ENCODE measurements at places on chromosomes 6 and 20.

DNA sequence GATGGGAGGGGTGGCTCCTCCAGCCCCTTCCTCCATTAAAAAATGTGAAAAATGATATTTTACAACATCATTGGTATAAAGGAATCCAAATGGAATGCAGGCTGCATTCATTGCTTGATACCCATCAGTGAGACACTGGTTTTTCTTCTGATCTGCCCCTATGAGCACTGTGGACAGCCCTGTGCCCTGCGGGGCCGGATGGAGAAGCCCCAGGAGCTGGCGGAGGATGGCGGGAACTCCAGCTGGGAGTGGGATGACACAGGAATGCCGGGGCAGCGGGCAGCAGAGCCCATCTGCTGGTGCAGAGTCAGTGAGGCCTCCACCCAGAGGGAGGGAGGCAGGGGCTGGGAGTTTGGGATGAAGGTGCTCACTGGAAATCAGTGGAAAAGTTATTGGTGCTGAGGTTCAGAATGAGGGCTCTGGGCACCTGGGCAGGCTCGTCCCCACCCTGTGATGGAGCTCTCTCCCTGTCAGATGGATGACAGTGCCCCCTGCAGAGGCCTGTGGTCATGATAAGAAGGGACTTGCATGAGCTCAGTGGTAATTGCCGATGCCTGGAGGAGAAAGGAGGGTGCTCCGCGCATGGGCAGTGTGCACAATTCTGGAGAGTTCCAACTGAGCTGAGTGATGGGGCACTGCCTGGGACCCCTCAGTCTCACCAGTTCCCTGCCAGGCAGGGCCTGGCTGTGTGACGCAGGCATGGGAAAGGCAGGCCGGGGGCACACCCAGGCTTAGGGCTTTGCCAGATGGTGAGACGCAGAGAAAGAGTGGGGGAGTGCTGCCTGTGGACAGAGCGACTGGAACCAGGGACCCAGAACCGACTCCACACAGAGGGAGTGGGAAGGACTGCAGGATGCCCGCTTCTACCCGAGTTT, 23.2 kb downstream of the CTCFL start:
- DNase-seq, result no peak

- no peak for DNase-seq
These were observed 388.2 kb downstream of the CDH4 start for GRCh38 chr20:61640131-61640870.

DNA sequence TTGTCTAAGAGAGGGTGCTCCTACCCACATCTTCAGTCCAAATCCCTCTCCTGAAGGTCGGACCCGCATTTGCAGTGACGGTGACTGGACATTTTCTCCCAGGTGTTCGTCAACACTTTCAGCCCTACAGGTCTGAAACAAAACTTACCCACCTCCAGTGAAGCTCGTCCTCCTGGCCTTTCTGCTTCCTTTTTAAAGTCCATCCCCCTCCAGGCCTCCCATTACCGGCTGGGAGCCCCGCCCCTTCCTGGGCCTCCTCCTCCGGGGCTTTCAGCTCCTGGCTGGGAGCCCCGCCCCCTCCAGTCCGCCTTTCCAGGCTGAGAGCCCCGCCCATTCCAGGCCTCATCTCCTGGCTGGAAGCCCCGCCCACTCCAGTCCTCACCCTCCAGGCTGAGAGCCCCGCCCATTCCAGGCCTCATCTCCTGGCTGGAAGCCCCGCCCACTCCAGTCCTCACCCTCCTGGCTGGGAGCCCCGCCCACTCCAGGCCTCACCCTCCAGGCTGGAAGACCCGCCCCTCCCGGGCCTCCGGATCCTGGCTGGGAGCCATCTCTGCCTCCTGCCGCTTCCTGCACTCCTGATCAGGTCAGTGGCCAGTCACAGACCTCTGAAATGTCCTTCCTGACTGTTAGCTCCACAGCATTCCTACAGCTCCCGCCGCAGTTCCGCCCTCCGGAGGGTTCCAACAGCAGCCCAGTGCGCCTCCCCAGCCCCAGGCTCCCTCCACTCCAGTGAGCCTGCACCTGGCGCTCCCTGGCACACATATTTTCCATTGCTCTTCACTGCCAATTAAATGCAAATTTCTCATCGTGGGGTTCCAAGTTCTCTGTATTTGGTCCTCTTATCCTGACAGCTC, 98.5 kb downstream of the LY86 start:
- no peak for DNase-seq

GRCh38 chr20:16001286-16001685, 572.0 kb downstream of the KIF16B start:
- DNase-seq, result no peak

GRCh38 chr6:77424761-77425160, 38.5 kb downstream of the HTR1B start:
- no peak for DNase-seq

- DNase-seq, result peak; percentile 36
These were observed at the start of gene HLA-DPB1 for GRCh38 chr6:33075568-33076405. Gene HLA-DPB1, plus strand, starts transcription at chr6:33075990. Its CDS starts 52 bp downstream, at chr6:33076042.

DNA sequence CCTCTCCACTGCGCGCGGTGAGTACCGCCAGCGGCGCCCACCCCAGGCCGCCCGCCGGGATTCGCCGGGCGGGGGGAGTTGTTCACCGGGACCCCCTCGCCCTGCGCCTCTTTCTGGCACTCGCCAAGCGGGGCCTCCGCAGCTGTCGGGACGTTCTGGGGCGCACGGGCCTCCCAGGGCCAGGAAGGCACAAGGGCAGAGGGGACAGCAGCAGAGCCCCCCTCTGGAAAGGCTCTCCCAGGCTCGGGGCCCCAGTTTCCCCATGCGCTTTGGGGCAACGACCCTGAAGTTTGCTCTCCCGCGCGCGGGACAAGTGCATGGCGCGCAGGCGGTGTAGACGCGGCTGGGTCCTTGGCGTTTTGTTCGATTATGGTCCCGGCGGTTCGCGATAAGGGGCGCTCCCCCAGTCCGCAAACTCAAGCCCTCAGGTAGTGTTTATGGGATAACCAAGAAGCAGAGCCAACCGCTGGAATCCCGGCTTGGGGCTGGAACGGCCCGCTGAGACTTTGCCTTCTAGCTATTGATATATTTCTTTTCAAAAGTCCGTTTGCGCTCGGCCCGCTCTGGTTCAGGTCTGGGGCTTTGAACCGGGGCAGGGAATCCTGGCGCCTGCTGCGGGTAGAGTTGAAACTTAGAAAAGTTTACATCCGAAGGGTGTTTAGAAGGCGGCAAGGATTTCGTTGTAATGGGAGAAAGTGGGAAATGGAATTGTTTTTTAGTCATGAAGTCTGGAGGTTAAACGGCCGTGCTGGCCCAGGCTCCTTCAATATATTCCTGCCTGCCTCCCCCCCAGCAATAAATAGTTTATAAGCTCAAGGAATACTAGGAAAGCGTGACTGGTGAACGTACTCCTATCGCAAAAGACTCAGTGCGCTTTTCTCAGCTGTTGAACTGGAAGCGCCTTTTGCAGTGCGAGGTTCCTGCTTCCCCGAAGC, 595 bp downstream of the EYA2 start:
- no peak for DNase-seq

DNA sequence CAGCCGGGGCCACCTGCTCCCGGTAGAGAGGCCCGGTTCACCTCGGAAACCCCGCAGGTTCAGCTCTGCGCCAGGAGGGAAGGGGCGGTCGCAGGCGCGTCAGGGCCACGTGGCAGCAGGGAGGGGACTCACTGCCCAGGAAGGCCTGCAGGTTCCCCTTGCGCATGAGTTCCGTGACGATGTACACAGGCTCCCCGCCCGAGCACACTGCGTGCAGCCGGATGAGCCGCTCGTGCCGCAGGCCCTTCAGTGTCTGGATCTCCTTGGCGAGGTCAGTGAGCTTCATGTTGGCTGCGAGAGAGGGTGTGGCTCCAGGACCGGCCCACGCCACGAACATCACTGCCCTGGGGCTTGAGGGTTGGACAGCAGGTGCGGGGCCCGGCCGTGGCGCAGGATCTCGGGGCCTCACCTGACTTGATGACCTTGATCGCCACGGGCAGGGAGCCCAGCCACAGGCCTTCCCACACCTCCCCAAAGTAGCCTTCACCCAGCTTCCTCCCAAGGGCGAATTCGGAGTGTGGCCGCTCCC, 4.9 kb upstream of the PTK6 start:
- DNase-seq, result no peak

DNA sequence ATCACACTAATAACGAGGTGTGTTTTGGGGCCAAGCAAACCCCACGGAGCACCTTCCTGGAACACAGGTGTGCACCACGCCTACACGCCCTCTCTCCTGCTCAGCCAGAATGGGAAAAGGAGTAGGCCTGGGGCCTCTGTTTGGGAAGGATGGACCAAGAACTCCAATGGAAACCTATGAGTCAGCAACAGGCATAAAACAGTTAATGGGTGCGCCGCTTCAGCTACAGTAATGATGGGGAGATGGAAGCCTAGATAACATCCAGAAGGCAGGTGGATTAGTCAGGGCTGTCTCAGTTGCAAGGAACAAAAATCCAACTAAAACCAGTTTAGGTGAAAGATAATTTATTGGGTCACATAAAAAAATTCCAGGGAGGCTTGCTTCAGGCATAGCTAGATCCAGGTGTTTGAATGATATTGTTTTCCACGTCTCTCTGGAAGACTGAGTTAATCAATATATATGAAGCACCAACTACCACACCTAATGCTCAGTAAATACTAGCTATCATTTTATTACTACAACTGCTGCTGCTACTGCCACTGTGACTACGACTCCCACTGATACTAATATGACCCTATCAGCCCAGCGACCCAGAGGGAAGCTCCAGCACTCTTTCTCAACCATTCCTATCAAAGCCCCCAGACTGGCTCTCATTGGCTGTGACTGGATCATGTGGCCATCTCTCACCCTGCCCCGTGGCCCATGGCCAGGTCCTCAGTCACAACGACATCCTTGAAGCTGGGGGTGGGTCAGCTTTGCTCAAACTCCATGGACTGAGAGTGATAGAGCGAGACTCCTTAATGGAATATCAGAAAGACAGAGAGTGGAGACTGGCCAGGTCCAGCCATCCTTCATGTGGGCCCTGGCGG, 155.2 kb upstream of the PTPN1 start:
- DNase-seq, result no peak

DNA sequence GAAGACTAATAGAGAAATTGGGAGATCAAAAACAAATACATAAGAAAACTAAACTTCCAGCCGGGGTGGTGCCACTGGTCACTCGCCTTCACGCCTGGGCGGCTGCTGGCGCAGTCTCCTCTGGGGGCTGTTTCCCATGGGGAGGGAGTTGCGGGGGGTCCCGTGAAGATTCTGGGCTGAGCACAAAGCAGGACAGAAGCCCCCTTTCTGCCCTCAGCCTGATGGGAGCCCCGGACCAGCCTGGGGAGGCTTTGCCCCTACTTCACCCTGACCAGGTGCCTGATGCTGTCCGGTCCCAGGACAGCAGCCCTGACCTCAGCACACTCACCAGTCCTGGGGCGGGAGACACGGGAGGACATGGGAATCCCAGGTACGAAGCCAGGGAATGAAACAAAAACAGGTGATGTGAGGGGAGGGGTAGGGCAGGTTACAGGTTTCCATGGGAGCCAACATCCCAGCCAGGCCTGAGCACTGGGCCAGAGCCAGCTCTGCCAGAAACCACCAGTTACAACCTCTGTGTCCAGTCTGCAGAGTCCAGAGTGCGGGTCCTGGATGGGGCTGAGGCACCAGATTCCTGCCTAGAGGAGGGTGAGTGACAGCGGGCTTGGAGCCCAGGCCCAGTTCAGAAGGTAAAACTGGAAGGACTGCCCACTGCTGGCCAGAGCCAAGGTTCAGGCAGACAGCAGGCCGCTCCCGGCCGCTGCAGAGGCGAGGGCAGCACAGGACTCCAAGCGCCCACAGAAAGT, 326.4 kb downstream of the TAF4 start:
- DNase-seq, result no peak

- no peak for DNase-seq
These were observed 39.7 kb upstream of the SUPT3H start for GRCh38 chr6:45417436-45417835.

DNA sequence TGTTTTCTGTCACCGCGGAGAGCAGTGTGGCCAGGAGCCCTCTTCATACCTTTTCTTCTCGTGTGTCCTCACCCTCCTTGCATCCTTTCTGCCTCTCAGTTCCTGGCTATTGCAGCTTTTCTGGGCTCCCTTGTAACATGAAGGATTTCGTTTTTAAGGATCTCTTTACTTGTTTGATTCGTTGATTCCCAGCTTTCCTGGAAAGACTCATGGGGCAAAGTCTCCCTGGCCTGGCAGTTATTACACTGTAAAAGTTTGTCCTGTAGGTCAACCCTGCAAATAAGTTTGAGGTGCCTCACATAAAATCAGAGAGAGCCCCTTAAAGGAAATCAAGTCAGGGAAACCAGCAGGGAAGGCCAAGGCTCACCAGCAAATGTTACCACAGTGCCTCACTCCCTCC, 70.1 kb downstream of the ISM1 start:
- no peak for DNase-seq

DNA sequence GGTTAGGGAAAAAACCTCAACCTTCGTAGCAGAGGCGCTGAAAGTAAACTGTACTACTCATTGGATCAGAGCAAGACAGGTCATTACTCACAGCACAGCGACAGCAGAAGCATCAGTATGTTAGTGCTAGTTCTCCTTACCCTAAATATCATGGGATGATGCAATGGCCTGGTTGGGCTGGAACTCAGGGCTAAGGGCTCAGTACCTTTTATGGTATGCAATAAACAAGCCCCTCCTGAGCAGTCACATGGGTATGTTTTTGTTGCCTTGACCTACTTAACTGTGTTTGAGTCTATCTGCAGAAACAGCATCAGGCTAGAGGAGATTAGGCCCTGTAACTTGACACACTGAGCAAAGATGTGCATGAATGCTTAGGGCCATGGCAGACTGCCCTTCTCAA, 369.4 kb upstream of the IMPG1 start:
- no peak for DNase-seq

DNA sequence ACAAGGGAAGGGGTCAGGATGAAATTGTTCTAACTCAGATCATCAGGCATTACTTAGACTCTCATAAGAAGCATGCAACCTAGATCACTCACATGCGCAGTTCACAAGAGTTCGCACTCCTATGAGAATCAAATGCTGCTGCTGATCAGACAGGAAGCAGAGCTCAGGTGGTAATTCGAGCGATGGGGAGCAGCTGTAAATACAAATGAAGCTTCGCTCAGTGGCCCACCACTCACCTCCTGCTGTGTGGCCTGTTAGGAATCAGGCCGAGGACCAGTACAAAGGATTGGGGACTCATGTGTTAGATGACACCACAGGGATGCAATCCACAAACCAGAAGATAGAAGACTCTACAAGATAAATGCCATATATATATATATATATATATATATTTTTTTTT, 31.5 kb upstream of the TOP1 start:
- DNase-seq, result no peak

GRCh38 chr6:134734312-134734869, 215.5 kb downstream of the ALDH8A1 start:
- no peak for DNase-seq

GRCh38 chr6:140601021-140601808, 1226.8 kb upstream of the CITED2 start:
- no peak for DNase-seq

- peak; percentile 17 for DNase-seq
These were observed 4.1 kb upstream of the BNIP5 start for GRCh38 chr6:36340618-36341454.

- no peak for DNase-seq
These were observed 88.6 kb downstream of the RNF217 start for GRCh38 chr6:125050663-125051318.

Data from GOT3 (cell line).